IMR-90 (cell line): ENCODE measurements at places on chromosomes 7 and 10. TPM values are rescaled to one million over a fixed set of nuclear protein-coding genes. Genes with fewer than 3 reads are reported as not detected.

The COA1 gene
- total RNA-seq = 59.5 and 66.4 TPM in 2 replicates

The RBP4 gene
- total RNA-seq = not detected in 2 replicates

The OR2A25 gene
- total RNA-seq = not detected in 2 replicates

The CFAP70 gene
- 0.18 and 0.28 TPM in 2 replicates for total RNA-seq

The TLX1 gene
- total RNA-seq = not detected in 2 replicates

The ZNF425 gene
- 2.3 and 2.8 TPM in 2 replicates for total RNA-seq

The SUPV3L1 gene
- 22.5 and 24.4 TPM in 2 replicates for total RNA-seq

The ARID5B gene
- 125 and 140 TPM in 2 replicates for total RNA-seq

The ADAM22 gene
- under 0.01 and 0.18 TPM in 2 replicates for total RNA-seq

The LDB3 gene
- 0.28 and 0.36 TPM in 2 replicates for total RNA-seq

The REEP3 gene
- 28.9 and 48.6 TPM in 2 replicates for total RNA-seq

The SLC26A5 gene
- total RNA-seq = not detected in 2 replicates

The INPP5A gene
- 31.7 and 36.7 TPM in 2 replicates for total RNA-seq

GRCh38 chr10:58266826-58267712 is 625 bp downstream of the IPMK start:
- peak; percentile 59 for DNase-seq

DNA sequence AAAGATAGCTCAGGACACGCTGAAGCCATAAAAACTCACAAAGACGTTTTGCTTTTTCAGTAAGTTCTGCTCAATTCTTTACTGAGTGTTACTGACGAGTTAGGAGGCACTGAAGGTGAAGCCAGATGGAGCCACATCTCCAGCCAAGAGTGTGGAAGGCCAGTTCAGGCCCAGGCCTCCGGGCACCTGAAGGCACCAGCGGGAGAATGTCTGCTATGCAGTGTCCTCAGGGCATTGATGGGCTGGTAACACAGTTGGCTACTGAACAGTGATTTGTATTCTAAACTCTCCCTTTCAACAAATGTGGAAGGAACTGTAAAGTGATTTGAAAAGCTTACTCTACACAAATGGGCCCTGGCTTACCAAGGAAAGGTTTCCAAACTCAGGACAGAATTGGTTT is 64.8 kb upstream of the SVIL start:
- no peak for DNase-seq

- no peak for DNase-seq
Measured at GRCh38 chr10:98673171-98673782, 226.5 kb upstream of the HPS1 start.

DNA sequence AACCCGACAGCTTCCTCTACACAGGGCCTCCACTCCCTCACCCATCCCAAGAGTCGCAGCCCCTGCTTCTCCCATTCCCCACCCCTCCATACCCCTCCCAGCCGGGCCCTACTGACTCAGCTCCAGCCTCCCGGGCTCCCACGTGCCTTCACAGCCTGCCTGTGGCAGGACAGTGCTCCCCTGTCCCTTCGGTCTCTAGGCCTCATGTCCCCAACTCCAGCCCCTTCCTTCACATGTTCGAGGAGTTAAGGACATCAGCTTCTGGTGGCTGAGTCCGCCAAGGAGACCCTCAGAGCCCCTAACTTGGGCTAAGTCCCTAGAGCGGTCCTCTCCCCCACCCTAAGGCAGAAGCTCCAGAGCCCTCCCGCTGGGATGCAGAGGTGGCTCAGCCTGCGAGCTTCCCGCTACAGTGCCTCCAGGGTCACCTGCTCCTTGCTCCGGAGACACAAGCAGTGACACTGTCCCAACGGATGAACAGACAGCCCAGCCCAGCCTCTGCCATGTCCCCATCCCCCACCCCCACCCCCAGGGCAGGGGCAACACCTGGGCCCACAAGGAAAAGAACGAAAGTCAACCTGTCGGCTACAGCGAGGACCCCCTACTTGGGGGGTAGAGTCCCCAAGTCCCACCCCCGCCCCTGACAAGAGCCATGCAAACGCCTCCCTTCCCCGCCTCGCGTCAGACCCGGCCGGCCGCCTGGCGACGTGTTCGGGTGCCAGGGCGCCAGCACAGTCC is 716 bp downstream of the SMARCD3 start:
- no peak for DNase-seq

GRCh38 chr7:116159711-116160110 is 50.6 kb upstream of the TES start:
- no peak for DNase-seq

GRCh38 chr10:3968727-3969126 is 183.7 kb upstream of the KLF6 start:
- DNase-seq = no peak

DNA sequence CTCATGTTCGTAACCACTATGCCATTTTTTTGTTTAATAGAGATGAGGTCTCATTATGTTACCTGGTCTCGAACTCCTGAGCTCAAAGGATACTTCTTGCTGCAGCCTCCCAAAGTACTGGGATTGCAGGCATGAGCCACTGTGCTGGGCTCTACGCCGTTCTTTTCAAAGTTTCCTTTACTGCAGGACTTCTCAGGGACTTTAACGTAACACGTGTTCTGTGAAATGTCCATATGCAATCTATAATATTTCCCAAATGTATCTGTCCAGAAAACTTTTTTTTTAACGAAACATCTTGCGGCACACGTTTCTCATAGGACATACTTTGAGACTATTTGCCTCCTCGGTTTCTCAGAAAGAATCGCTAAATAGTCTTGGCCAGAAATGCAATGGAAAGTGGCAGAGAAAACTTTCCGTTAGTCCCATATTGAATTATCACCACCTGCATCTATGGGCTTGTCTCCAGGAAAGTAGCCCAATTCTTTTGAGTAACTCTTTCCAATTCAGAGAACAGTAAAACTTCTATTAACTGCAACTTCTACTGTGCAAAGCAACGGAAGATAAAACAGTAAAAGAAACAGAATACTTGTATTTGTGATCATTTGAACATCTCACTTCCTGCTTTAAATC is 96.3 kb downstream of the ELMO1 start:
- DNase-seq = no peak

GRCh38 chr7:29189743-29190201 is 4.8 kb upstream of the CHN2 start:
- no peak for DNase-seq

GRCh38 chr10:114698271-114699061 is 40.4 kb upstream of the ABLIM1 start:
- peak; percentile 55 for DNase-seq

DNA sequence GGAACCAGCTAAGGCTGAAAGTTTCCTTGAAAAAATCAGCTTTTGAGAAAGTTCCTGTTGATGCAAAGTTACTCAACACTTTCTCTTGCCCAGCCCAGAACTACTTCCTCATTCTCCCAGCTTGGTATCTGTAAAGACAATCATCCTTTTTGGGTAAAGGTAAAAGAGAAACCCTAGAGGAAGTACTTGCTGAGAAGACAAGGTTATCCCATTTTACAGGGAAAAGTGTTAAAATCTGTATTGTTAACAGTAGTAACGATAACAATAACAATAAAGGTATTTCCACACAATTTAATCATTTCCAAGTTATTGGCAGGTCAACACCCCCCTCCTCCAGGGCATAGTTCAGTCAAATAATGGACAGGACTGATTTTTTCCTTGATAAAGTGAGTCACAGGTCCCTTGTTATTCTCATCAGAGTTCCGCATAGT is 2.4 kb downstream of the ALOX5 start:
- no peak for DNase-seq

DNA sequence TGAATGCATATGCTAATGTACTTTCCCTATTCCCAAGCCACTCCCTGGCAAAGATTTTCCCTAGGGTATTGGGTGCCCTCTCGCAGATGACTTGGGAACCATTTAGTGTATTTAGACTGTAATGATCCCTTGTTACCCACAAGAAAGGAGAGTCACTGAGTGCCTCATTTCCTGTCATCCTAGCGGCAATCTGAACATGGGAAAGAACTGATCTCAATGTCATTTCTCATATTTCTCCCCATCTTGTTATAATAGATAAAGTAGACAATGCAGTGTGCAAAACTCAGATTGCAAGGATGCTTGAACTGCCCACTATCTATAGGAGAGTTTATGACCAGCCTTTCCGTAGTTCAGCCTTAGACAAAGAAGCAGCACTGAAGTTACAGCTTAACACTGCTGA is 123.3 kb downstream of the MICU1 start:
- DNase-seq = peak; percentile 44

- DNase-seq = no peak
Measured at GRCh38 chr10:132876993-132877431, 65.4 kb downstream of the CFAP46 start.

DNA sequence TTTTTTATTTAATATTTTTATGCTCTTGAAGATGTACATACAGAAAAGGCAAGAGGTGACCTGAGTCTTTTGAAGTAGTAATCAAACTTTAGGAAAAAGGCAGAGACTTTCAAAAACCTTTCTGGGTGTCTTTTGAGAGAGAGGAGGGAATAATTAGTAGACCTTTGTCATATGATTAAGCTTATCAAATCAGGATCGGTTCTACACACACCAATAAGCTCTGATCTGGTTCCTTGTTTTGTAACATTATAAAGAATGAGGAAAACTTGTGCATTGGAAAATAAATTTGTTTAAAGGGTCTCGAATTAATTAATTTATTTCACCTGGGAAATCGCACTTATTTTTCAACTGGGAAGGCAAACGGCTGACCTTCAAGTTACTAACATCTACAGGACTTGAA is 11.9 kb downstream of the TWIST1 start:
- DNase-seq = no peak

- no peak for DNase-seq
Measured at GRCh38 chr10:6753644-6754043, 173.6 kb upstream of the PRKCQ start.

- DNase-seq = peak; percentile 46
Measured at GRCh38 chr10:84294766-84295447, 33.5 kb upstream of the CCSER2 start.

GRCh38 chr7:81515009-81515408 is 254.8 kb downstream of the HGF start:
- DNase-seq = peak; percentile 49

GRCh38 chr10:49844775-49845595 is 82.9 kb upstream of the OGDHL start:
- peak; percentile 76 for DNase-seq

DNA sequence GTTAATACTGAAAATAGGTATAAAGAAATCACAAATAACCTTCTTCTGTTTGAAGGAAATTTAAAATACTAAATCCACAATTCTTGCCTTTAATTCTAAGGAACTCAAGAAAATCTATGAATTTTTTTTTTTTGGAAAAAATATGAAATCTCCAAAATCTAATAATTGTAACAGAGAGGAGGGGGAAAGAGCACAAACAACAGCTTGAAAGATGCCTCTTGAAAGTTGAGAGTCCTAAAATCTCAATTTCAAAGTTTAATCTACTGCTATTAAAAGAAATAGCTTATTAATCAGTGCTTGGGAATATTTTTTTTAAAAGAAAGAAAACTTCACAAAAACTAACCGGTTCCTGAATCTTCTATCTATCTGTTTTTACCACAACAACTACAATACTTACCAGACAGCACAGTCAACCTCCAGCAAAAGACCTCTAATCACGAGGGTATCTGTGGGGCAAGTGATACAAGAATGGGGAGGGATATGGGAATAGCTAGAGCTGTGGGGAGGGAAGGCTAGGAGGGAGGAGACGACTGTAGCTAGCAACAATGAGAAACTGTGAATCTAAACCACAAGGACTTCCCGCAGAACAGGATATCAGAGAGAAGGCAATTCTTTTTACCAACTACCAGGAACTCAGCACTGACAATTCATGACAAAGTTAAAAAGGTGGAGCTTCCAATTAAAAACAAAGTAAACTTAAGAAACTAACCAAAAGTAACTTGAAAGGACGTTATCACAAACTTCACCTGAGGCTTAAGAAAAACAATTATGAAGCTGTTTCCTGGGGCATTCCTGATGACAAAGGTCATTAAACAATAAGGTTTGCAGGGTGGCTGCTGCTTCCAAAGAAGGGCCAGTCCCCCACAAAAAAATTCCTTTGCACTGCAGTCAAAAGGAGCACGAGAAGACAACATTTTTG is at the start of gene USP54:
USP54 (minus strand) TSS at position 462 of the 919 bp plus-strand sequence. CDS start 15,684 bp downstream, outside the sequence.
- DNase-seq = peak; percentile 52

DNA sequence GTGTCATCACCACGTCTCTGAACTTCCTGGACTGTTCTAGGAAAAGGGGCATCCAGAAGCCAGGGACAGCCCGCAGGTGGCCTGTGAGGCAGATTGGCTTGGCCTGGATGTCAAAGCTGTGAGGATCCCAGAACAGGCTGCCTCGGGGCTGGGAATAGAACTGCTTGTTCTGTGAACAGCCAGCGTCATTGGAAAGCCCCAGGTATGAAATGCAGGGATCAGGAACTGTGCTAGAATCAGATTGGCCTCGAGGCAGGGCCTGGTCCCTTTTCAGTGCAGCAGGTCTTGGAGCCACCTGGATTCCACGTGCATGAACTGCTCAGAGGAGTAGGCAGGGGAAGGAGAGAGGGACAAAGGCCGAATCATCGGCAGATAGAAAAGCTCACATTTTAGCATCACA is 44.6 kb downstream of the FAM20C start:
- no peak for DNase-seq

DNA sequence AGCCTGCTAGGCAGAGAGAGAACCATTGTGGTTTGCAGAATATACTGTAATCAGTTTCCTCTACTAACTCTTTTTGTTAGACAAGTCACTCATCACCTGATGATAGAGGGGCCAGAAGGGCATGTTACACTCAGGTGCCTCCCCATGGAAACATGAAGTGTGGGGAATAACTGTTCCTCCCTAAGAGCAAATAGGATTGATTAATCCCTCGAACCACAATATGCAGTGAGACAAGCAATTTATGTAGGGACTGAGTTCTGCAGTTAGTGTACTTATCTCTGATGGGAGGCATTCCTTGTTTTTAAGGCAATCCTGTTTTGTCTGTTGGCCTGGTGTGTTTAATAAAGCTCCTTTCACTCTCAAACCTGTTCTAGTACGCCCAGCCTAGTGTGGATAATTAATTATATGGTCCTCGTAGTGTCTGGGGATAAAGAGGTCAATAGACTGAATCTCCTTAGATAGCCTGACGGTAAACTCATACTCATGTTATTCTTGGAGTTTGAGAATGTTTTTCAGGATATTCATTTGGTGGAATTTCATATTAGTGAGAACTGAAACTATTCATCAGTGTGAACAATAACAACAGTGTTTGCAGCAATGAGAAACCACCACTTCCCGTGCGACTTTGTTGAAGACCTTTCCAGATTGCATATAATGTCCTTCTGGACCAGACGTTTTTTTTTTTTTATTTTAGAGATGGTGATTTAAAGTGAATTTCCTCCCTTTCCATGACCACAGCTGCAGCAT is 344.8 kb upstream of the FZD8 start:
- no peak for DNase-seq

DNA sequence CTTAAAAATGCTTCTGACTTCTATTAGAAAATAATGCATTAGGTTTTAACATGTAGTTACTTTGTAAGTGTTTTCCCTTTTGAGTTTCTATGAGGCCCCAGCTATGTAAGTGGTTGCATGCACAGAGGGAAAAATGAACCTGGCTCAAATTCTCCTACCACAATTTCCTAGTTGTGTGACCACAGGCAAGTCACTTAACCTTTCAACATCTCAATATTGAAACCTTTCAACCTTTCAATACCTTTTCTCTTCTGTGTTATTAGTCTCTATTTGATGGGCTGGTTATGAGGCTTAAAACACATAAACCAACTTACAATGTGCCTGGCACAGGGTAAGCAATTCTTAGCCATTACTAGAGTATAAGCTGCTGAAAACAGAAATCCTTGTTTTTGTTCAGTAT is 203.0 kb downstream of the KCND2 start:
- no peak for DNase-seq

- DNase-seq = peak; percentile 78
Measured at GRCh38 chr10:73848821-73849489, 25.4 kb downstream of the CAMK2G start.

GRCh38 chr7:42502022-42502421 is 265.0 kb upstream of the GLI3 start:
- no peak for DNase-seq
